ENCODE measurements at places on chromosomes 16 and 17.

- DNase-seq = peak; percentile 39
Observed at GRCh38 chr17:40534371-40535189, 30.7 kb downstream of the CCR7 start.

DNA sequence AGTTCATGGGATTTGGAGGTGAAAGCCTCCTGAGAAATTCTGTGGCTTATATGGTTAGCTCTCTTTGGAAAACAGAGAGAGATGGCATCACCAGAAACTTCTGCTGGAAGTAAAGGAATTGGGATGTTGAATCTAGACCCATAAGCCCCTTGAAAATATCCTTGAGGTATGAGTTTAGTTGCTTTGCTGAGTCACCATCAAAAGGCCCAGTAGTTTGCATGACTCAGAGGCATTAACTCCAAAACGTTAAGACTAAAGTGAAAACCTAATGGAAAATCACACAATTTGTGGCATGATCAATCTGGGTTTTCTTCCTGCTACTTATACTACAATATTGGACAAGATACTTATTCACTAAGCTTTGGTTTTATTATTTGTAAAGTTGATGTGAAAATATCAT is 349.2 kb upstream of the SALL1 start:
- no peak for DNase-seq

DNA sequence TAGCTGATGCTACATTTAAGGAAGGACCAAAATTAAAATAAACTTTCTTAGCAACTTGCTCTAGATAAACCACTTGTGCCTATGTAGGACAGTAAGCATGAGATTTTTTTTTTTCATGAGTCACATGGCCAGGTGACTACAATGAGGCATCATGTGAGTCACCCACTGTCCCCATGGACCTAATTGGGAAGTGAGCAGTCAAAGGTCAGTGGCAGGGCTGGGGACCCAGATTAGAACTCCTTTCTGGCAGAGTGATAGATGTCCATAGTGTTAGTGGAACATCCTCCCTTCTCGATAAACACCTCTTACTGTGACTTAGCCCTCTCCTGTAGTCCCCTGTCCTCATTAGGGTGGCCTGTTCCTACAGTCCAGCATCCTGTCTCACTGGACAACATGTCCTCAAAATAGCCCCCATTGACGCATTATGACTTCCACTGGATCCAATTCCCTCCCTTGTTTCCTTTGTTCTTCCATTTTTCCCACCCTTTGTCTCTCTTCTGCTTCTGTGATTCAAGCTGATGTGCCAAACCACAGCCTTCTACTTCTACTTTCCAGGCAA is 12.4 kb downstream of the ITGB3 start:
- peak; percentile 49 for DNase-seq

DNA sequence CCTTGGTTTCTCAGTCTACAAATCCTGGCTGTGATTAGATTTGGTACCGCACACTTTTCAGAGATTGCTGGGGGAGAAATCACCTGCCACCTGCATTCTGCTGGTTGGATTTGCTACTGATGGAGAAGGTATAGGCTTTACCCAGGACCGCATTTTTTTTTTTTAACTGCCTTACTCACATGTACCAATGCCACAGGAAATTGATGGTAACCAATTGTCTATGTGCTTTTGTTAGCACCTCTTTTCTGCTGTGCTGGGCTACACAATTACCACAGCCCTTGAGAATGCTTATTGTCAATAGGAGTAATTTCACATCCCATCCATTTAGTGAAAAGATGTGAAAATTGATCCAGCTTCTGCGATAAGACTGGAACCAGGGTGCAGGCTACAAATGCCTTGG is 74.4 kb upstream of the TANC2 start:
- no peak for DNase-seq

- DNase-seq = no peak
Observed at GRCh38 chr16:51148678-51149228, 2.3 kb downstream of the SALL1 start.

GRCh38 chr16:64089697-64090096 is 1032.2 kb downstream of the CDH11 start:
- peak; percentile 63 for DNase-seq

- no peak for DNase-seq
Observed at GRCh38 chr16:19011169-19011731, 27.5 kb downstream of the TMC7 start.

DNA sequence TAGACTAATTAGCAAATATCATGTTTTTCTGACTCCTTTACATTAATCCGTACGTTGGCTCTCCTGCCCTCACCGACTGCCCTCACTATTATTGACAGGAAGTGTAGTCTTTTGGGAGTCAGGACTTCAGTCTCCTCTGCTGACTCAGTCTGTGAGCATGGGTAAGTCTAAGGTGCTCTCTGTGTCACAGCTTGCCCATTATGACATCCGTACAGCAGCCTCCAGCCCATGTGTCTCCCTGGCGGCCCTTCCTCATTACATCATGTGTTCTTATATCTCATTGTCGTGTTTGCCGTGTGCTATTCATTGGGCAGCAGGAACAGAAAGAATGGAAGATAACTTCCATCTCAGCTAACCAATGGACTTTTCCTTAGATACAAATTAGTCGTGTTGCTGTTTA is 77.5 kb downstream of the MRTFB start:
- no peak for DNase-seq

GRCh38 chr17:79414063-79414792 is 196.6 kb downstream of the RBFOX3 start:
- no peak for DNase-seq

- DNase-seq = no peak
Observed at GRCh38 chr17:81294512-81295030, 536 bp downstream of the SLC38A10 start.

Measured in fibroblast of skin of scalp (primary cell).